NCI-H1092 treated with DMSO at 0.1 percent for 48 hours (cell line): ENCODE measurements at places on chromosomes 7 and 10.

DNA sequence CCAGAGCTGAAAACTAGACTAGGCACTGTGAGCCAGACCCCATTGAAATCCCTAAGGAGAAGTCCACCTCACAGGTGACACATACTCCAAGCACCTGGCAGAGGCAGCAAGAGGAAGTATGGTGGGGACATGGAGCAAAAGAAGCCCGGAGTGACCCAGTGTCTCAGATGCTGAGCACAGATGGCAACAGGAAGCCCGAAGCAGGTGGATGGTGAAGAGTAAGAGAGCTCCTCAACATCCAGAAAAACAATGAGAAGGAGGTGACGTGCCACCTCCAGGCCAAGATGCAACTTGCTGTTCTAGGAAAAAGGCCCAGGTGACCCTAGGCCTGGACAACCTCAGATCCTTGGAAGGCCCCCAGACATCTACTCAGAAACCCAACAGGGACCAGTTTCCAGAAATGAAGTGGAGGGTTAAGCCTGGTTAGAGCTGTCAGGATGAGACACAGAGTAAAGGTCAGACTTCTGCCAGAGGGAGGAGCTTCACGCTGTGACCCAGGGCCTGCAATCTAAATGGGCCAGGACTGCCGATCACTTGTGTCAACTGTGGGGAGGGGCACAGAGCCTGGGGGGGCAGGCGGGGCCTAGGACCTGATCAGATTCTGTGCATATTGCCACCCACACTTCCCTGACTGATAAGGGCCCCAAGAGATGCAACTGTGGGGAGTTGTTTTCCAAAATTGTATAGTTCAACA is 2.4 kb upstream of the COBL start:
- DNase-seq, result no peak

DNA sequence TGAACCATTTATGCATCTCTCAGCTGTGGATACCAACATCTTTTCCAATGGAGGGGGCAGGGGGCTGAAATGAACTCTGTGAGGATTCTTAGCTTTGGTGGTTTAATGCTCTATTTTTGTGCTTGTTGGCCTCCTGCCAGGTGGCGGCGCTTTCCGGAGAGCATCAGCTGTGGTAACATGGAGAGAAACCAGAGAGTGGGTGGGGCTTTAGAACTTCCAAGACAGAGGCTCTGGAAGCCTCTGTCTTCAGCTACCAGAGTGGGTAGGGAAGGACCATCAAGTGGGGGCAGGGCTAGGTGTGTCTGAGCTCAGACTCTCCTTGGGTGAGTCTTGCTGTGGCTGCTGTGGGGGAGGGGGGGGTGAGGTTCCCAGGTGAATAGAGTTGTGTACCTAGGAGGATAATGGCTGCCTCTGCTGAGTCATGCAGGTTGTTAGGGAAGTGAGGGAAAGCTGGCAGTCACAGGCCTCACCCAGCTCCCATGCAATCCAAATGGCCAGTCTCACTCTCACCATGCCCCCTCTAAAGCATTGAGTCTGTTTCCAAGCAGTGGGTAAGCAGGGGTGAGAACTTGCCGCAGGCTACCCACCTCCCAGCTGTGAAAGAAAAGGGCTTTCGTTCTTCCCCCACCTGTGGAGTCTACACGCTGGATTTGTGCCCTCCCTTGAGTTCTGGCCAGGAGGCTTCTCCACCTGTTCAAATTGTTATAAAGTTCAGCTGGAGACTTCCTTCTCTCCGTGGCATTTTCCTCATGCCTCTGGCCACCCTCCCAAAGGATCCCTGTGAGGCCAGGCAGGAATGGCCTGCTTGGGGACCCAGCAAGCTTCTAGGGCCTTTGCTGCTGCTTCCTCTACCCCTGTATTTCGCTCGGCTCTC is 527.0 kb downstream of the NEBL start:
- no peak for DNase-seq

DNA sequence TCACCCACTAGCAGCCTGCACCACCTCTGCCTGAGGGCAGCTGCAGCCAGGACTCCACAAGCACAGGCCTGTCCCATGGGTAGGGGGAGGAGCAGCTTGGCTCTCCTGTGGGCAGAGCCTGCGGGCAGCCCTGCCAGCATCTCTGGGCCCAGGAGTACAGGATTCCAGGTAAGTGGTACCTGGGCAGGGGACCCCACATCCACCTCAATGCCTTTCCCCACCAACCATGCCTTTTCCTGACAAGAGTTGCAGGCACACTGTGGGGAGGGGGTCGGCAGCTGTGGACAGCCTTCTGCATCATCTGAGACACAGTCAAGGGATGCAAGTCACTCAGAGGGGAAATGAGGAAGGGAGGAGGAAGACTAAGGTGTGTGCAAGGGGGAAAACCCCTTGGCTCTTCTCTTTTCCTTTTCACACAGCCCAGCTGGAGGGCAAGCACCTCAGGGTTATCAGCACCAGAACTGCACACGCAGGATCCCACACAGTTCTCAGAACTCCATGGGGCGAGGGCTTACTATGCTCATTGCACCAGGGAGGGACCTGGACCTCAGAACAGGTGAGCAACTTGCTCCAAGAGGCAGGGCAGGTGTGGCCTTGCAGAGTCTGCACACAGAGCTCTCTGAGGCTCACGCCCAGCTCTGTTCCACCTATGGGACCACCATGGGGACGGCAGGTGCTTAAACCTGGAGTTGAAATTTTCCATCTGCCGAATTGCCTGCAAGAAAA is 16.5 kb upstream of the ANTXRL start:
- DNase-seq, result no peak

GRCh38 chr7:50838675-50839377 is 56.1 kb upstream of the GRB10 start:
- no peak for DNase-seq

DNA sequence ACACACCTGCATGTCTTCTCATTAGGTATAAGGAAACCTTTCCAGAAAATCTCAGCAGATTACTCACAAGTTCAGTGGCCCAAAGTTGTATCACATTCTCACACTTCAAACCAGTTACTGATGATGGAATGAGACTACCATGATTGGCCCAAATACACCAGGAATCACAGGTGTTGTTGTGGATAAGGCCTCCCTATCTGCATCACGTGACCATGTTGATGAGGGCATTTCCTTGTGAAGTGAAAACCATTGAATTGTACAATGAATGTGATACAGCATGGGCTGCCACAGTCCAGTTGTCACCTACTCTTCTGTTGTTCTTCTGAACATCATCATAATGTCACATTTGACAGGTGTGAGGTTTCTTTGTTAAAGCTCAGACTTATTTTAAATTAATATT is 431.7 kb downstream of the AUTS2 start:
- no peak for DNase-seq

DNA sequence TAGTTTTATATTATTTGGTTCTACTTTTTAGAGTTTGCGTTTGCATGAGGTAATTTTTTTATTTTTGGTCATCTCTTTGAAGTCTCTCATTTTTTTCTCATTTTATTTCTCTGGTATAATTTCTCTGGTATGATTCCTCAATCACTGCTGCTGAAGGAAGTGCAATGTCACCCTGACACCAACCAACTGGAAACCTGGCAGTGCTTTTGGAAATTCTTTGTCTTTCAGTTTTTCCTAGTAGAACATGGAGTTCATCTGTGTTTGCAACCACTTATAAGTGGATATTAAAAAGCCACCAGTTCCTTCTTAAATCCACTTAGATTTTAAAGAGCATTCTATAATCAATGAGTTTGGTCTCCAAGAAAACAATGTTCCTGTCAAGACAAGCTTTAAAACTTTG is 291.8 kb downstream of the PRKG1 start:
- no peak for DNase-seq

DNA sequence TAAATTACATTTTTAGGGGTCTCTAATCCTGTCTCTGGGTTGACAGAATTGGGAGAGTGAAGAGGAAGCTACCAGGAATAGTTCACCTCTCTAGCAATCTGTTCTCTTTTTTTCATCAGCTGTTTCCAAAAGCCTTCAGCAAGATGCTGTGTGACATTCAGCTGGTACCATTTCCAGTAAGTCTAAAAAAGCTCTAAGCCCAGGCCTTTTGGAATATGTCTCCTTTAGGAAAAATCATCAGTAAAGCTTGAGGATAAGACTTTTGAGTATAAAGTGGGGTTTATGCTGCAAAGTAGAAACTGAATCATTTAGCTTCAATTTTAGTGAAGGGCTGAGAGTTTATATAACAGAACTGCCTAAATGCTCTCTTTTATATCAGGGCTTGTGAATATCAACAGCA is 81.5 kb downstream of the CCNY start:
- DNase-seq, result no peak

DNA sequence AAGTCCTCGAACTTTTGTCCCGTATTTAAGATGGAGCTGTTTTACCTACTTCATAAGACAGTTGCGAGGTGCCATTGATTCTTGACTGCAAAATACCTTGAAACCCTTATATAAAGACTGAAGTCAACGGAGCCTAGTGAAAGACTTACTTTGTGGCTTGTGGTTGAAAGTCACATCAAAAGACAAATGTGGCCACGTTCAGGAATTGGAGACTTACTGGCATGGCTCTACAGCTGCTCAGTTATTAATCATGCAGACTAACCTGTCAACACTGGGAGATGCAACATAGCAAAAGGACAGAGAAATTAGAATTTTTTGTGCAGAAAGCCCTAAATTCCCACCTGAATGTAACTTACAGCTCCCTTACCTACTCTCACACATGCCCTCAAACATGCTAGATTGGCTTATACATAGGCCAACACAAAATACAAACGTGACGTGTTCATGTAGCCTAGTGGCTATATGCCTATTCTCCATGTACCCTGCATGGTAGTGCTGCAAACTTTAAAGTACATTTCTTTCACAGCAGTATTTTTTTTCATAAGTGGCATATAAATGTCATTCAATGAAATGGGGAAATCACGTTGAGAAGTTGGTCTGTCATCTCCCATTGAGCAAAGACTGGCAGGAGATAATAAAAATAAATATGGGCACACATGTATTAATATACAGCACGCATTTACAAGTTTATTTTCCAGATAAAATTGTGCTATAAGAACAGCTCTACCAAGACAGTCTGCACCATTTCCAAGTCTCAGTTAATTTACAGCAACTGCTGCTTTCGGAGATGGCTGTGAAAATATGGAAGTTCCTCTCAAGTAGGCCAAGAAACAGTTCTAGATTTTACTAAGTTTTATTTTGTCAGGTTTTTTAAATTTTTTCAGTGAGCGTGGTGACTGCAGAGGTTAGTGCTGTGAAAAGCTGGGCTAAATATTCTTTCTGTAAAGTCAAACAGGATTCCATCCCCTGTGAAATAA is 170.4 kb upstream of the C7orf33 start:
- no peak for DNase-seq

GRCh38 chr7:139673230-139673629 is 104.6 kb downstream of the HIPK2 start:
- no peak for DNase-seq

DNA sequence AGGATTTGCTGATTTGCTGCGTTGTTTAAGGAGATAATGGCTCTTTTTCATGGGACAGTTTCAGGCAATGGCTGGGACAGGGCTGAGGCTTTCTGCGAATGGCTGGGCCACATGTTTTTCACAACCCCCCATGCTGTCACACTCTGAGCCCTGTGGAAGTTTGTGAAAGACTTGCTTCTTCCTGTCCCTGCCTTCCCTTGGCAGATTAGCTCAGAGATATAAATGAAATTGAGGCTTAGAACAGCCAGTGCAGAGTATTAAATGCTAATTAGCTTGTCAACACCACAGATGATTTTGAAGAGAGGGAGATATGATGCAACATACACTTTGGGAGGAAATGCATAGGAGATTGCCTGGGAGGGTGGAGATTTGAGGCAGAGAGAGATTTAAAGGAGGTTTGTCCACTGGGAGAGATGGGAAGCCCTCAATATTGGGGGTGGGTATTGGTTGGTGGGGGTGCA is 232.0 kb downstream of the SH2D4B start:
- DNase-seq, result no peak

DNA sequence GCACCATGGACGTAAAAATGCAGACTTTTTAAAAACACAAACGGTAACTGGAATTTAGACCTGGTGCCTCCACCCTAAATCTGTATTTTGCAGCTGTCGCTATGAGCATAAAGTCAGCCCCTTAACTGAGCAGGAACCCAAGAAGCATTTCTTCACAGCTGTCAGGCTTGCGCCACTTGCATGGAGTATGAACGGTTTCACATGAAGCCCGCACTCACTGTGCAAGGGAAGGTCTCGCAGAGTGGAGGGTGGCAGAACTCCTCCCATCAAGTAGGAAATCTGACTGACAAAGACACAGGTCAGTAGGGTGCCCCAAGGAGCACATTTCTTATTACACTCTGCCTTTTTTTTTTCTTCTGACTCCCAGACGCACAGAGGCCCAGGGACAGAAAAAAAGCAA is 58.5 kb downstream of the ELMO1 start:
- no peak for DNase-seq

GRCh38 chr7:42057331-42057730 is 179.7 kb downstream of the GLI3 start:
- DNase-seq, result no peak

GRCh38 chr7:135232720-135233119 is 918 bp upstream of the STRA8 start:
- no peak for DNase-seq

- no peak for DNase-seq
These were observed 43.7 kb downstream of the CH25H start for GRCh38 chr10:89163265-89163995.

GRCh38 chr7:96822824-96823223 is 113.2 kb upstream of the SEM1 start:
- no peak for DNase-seq

DNA sequence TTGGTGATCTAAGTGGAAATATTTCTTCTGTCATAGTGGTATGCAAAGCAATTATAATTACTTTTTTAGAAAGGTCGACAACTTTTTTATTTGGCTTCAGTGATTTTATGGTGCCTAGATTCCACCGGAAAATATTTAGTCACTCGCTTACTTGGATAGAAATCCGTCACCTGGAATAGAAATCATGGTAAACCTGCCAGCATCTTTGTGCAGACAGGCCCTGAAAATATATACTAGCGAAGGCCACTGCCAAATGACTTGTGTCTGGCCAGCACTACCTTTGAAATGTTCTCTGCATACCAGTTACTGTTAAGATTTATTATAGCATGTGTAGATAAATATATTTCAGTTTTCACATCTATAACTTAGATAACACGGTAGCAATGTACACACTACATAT is 226.4 kb downstream of the AGMO start:
- peak; percentile 37 for DNase-seq
